ENCODE measurements at places on chromosomes 2 and 18.

GRCh38 chr18:78517973-78518372, 461.6 kb upstream of the SALL3 start:
- DNase-seq, result no peak

DNA sequence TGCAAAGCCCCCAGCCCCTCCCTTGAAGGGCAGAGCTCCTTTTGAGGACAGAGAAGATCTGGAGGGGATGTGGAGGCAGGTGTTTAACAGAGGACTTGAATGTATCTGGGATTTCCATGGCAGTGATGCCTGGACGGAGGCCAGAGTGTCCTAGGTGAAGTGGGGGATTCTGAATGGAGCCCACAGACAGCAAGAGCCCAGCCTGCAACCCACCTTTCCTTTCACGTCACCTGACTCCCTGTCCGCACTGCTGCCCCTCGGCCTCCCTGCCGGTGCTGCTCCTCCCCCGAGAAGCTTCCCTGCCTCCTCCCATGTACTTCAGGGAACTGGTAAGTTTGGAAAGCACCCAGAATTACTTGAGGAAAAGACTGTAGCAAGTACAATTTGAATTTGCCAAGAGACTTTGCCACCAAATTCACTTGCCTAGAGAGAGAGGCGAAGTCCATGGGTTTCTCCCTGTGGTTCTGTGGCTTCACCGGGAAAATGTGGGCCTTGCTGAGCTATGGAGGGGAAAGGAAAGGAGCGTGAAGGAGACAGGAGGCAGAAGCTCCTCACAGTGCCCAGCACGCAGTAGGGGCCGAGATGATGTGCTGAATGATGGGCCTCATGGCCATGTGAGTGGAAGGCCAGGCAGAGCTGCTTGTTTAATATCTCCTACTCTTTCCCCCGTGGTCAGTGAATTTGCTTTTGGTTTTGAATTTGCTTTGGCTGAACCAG, 13.9 kb upstream of the ASPRV1 start:
- no peak for DNase-seq

DNA sequence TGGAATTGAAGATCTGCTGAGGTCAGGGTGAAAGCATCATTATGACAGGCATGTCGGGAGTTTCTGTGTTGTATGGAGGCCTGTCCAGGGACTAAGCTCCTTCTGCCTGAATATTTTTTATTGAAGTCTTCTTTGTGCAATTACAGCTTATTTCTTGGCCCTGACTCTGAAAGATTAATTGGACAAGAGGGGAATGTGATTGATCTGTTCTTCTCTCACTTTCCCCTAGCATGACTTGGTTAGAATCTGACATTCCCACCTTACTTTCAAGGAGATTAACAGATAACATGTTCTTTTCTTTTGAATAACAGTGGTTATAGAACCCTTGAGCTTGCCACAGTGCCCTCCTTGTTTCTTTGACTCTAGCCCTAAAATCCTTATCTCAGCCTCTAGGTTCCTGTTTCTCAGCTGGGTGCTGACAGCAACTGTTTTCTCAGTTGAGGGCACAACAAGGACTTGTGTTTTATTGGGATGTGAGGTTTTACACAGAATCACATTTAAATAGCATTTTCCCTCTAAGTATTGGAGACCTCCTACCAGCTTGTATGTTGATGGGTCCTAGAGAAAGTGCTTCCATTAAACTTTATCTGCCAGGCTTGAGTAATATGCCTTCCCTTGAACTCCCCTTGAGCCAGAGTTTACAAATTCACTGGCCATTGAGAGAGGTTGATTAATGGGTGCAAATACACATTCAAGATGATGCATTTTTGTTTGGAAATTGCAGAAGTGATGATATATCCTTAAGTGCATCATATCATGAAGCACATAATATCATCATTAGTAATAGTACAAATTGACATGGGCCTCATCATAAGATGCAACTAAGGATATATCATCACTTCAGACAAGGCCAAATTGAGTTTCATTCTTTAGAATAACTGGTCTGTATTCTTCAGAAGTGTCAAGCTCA, 12.5 kb downstream of the TTLL4 start:
- no peak for DNase-seq

- no peak for DNase-seq
Measured at GRCh38 chr2:11422491-11422865, 43.5 kb downstream of the E2F6 start.

DNA sequence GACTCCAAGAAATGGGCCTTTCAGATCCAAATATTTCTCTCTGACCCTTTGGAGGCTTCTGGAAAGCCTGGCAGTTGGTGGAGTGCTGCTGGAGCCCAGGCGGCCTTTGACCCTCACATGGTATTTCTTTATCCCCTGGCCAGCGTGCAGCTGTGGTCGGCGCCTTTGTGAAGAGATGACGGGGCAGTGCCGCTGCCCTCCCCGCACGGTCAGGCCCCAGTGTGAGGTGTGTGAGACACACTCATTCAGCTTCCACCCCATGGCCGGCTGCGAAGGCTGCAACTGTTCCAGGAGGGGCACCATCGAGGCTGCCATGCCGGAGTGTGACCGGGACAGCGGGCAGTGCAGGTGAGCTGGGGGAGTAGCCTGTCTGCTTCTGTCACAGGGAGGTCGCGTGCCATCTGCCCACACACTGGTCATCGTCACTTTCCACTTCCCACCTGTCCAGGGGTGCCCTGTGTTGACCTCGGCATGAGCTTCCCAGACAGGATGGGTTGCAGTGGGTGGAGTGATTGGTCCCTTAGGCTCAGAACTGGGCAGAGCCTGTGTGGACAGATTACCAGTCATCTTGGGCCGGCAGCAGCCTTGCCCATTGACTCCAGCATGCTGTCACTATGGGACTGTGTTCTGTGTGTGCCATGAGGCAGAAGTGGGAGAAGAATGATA, 158.2 kb downstream of the LAMA3 start:
- no peak for DNase-seq

DNA sequence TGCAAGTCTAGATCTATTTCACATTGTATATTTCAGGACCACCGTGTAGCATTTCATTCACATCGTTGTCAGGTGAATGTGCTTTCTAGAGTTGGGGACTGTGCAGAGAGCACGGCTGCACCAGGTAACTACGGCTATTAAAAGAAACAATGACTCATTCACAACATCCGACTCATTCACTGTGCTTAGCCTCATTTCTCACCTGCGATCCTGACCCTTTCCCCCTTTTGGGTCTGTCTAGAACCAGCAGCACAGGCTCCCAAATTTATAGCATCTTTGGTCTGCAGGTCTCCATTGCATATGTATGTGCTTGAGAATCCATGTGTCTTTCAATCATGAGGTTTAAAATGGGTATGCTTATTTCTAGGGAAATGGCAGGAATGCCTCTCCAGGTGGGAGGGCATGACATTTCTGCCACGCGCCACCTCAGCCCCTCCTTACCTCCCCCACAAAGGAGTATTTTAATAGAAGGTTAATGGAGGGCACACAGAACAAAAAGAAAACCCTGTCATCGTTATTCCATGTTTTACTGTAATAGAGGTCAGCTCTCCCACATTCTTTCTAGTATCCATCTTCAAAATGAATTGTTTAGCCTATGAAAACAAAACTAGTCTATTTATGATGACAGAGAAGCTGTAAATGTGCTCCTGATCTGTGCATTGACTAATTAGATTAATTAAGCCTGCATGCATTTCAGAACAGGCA, 246.7 kb upstream of the EPHA4 start:
- DNase-seq, result no peak

DNA sequence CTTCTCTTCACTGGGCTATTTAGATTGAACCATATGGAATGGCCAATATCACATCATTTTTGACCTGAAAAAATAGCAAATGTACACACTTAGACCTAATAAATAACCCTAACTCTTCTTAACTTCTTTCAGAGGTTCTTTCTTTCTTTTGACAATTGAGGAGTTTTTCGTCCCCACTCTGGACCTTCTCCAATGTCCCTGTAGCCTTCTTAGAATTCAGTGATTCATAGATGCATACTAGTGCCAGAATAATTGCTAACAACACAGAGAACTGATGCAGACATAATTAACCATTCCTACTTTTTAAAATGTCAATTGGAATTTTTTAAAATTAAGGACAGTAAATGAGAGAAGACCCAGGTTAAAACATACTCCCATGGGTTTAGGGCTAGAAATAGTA, 20.0 kb downstream of the DAPL1 start:
- DNase-seq, result no peak

DNA sequence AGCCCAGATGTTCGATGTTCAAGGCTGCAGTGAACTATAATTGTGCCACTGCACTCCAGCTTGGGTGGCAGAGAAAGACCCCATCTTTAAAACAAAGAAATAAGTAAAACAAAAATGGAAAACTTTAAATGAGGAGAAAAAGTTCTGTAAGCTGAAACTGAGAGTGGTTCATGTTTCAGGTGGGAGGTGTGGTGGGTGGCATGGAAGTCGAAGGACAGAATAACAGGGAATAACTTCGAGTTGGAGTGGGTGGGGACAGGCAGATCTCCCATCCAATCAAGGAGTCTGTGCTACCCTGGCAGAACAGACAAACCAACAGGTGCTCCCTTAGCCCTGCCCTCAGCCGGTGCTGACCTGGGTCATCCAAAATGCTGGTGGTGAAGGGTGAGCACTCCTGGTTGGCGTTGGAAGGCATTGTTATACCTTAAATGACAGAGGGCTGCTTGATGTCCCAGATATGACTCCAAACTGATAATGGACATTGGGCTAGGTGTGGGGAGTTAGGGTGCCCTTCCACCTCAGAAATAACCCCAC, 328.4 kb downstream of the DYSF start:
- DNase-seq, result no peak

- DNase-seq, result no peak
Measured at GRCh38 chr2:14536976-14537375, 95.5 kb upstream of the LRATD1 start.

DNA sequence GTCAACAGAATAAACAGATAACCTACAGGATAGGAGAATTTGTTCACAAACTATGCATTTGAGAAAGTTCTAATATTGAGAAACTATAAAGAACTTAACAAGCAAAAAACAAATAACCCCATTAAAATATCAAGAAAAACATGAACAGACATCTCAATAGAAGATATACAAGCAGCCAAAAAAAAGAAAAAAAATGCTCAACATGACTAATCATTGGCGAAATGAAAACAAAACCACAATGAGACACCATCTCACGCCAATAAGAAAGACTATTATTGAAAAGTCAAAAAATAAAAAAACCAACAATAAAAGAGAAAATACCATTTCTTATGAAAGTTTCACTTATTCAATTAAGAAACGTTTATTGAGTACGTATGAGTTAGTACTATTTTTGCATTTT, 800.5 kb downstream of the CBLN2 start:
- no peak for DNase-seq

DNA sequence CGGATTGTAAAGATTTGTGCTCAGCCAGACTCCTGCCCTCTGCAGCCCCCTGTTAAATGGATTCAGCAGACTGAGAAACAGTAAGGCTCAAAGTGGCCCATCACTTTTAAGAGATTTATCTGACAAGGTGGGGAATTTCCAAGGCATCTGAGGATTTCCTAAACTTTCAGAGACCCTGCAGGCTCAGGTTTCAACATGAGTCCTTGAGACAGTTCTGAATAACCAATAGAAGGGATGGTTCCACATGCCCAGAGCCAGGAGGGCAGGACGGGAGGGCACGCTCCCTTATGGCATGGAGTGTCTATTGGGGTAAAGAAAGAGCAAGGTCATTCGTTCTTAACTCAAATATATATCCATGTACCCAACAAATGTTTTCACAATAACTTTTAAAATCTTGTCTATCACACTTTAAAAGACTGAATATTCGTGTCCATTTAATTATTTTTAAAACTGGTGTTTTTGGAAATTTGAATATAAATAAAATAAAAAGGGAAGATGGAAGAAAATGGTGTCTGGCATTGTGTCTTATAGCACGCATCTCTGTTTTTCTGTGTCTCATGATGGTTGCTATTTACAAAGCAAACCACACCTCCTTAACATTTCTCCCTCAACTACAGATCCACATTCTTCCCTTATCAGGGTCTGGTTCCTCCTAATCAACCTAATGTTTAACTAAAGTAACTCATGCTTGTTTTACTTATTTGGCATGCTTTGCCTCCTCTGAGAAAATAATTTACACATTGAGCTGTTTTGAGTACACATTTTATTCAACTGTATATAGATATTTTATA, 56.0 kb upstream of the DSG1 start:
- DNase-seq, result no peak

GRCh38 chr2:105856581-105856980, 111.9 kb downstream of the NCK2 start:
- no peak for DNase-seq

- no peak for DNase-seq
Measured at GRCh38 chr2:212677466-212677865, 138.9 kb upstream of the ERBB4 start.

- no peak for DNase-seq
Measured at GRCh38 chr2:105925390-105925789, 180.7 kb downstream of the NCK2 start.

DNA sequence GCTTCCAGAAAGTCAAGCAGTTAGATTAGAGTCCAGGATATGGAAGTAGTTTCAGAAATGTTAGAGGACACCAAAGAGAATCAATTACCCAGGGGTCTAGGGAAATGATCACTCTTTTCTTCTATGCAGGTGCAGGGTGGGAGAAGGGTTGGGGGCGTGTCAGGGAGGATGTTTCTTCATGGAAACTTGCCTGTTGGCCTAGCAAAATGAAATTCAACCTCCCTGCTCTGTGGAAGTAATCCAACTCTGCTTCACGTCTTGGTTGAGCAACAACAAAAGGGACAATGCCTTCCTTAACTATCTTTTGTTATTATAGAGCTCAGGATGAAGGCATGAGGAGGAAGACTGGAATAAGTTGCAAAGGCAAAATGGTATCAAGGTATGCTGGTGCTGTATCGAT, 210.8 kb upstream of the ETAA1 start:
- DNase-seq, result no peak

DNA sequence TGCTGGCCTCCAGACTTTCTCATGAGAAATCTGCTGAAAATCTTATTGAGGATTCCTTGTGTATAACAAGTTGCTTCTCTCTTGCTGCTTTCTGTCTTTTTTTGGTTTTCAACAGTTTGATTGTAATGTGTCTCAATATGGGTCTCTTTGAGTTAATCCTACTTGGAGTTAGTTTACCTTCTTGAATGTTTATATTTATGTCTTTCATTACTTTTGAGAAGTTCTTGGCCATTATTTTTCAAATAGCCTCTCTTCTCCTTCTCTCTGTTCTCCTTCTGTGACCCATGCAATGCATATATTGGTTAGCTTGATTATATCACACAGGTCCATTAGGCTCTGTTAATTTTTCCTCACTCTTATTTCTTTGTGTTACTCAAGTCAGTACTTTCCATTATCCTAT, 67.4 kb upstream of the ADAM23 start:
- DNase-seq, result no peak

DNA sequence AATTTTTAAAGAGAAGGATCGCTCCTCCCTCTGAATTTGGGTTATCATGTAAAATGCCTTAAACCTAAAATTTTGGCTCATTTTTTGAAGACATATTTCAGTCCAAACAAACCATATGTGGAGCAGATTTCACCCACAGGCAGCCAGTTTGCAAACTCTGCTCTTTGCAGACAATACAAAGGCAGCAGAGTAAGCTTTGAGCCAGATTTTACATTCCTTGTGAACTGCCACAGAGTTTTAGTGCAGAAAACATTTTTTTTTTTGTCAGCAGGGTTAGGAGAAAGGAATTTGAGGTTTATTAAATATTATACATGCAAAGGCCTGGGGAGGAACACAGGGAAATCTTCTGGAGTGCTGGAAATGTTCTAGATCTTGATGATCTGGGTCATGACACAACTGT, 171.9 kb upstream of the FN1 start:
- no peak for DNase-seq

GRCh38 chr2:114108249-114108648, 218.4 kb downstream of the ACTR3 start:
- no peak for DNase-seq

GRCh38 chr2:60552851-60553494, 481 bp downstream of the BCL11A start:
- no peak for DNase-seq

Measured in SJSA1 (cell line).